Activated T-cell treated with anti-CD3 and anti-CD28 coated beads for 4 hours (primary cell): ENCODE measurements at places on chromosomes 5 and 9.
A peak's percentile ranks its signal among the peaks of the same experiment; 100 is the strongest.

DNA sequence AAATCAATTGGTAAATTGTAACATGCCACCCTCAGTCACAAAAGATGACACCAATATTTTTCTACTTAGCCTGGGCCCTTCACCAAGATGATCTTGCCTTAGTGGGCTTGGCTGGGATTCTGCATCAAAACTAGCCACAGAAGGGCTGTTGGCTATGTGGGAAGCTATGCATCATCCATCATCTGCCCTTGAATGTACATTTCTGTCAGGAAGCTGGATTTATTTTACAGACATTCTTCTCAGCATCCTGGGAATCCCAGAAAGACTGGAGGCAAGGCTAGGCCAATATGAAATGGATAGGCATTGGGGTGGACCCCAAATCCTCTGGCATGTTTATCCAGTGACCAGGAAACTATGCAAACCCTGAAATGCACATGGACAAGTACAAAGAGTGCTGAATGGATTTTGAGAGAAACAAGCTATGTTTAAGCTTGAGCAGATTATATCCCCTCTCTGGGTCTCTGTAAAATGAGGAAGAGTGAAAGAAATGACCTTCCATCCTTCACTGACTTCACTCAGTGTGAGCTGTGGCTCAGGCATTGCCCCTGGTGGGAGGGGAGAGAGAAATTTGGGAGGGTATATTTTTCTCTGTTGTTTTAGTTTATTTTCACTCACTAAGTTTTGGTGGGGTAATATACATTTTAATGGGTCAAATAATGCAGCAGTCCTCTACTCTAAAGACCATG lies 283.6 kb downstream of the EBF1 start:
- no peak for DNase-seq

DNA sequence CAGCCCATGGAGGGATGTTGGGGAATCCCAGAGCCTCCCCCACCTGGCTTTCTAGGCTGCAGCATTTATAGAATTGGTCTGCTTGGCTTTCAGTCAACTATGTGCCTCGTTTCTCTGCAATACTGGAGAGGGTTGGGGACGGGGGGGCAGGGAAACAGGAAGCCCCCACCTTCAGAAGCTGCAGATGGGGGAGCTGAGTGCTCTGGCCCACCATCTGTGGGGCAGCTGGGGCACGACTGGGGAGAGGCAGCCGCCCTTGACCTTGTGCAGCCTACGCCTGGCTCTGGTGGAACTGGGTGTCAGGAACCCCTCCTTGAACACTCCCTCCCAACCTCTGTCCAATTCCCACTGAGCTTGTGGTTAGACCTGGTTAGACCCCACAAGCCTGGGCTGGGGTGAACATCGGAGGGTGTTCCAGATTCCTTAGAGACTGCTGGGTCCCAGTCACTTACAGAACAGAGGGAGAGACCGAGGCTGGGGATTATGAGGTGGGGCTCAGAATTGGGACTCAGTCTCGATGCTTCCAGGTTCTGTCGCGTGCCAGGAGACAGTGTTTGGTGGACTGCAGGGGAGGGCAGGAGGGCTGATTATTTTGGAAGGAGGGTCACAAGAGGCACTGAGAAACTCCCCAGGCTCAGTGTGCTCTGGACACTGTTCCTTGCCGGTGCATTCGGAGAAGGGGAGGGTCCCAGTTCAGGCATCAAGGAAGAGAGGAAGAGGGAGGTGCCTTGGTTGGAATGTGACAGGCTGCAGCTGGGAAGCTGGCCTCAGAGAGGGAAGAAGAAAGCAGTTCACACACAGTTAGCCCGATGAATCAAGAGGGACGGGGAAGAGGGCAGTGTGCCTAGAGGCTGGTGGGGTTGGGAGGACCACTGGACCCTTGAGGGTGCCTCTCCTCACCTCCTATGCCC lies 25.6 kb downstream of the COL27A1 start:
- DNase-seq = no peak

DNA sequence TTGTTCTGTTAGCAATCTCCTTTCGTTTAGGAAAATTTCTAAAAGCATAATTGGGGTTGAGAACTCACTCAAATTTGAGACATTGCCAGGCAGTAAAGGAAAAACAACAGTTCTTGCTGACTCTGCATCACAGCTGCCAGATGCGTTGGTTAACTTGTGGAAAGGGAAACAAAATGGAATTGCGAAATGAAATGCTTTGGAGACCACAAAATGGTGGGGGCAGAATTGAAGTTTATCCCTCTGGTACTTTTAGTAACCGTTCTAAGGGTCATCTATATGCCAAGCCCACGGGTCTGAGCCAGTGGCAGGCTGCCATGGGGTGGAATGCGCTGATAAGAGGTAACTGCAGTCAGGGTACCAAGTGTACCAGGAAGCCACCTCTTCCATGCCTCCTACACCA lies 28.6 kb upstream of the SELENOP start:
- no peak for DNase-seq

DNA sequence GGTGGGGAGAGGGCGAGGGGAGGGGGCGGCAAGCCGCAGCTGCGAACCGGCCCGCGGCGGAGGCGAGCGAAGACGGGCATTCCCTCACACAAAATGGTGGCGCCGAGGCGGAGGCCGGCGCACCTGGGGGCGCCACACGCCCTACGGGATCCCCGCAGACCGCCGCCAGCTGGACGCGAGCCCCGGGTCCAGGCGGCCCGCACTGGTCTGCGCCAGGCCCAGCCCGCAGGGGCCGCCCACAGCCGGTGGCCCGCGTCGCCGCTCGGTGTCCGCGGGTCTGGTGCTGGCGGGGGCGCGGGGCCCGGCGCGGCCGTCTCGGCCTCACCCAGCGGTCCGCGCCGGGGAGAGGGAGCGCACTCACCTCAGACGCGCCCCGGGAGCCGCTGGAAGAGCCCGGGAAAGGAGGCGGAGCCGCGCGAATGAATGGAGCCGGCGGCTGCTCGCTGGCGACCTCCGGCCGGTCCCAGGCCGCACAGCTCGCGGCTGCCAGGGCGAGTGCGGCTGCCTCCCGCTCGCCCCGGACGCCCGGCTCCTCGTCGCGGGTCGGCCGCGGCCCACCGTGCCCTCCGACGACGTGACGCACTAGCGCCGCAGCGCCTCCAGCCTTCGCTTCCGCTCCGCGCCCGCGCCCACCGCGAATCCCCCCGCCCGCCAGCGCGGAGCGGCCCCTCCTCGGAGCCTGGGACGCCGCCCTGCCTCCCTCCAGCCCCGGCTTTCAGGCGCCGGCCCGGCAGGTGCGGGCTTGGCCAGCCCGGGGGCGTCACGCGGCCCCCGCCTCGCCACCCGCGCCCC lies at the start of gene FAM169A:
Gene FAM169A (minus strand): TSS at position 584 of the 792 bp plus-strand sequence. CDS start 24,711 bp downstream, outside the sequence.
- peak; percentile 22 for DNase-seq

GRCh38 chr9:100375658-100376057 lies 22.9 kb upstream of the TEX10 start:
- DNase-seq = no peak

DNA sequence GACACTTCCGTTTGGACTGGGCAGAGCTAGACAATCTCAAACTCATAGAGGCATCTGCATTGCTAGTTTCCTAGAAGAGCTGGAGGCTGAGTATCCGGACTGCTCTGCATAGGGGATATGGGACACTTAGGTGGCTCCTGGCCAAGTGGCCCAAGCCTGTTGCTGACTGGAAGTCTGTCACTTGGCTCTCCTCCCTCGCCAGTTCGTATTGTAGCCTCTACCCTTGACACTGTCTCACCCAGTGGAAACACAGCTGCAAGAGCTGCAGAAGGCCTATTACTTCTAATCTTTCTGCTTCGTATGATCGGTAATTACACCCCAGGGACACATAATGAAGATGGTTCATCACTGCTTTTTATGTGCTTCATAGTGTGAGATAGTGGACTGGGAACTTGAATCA lies 34.7 kb downstream of the ITGA1 start:
- DNase-seq = no peak

GRCh38 chr5:71701407-71701806 lies 17.7 kb upstream of the CARTPT start:
- no peak for DNase-seq
